Left colon (tissue), 2 donors: ENCODE measurements at places on chromosomes 16 and 17.
A peak's percentile ranks its signal among the peaks of the same experiment; 100 is the strongest.

DNA sequence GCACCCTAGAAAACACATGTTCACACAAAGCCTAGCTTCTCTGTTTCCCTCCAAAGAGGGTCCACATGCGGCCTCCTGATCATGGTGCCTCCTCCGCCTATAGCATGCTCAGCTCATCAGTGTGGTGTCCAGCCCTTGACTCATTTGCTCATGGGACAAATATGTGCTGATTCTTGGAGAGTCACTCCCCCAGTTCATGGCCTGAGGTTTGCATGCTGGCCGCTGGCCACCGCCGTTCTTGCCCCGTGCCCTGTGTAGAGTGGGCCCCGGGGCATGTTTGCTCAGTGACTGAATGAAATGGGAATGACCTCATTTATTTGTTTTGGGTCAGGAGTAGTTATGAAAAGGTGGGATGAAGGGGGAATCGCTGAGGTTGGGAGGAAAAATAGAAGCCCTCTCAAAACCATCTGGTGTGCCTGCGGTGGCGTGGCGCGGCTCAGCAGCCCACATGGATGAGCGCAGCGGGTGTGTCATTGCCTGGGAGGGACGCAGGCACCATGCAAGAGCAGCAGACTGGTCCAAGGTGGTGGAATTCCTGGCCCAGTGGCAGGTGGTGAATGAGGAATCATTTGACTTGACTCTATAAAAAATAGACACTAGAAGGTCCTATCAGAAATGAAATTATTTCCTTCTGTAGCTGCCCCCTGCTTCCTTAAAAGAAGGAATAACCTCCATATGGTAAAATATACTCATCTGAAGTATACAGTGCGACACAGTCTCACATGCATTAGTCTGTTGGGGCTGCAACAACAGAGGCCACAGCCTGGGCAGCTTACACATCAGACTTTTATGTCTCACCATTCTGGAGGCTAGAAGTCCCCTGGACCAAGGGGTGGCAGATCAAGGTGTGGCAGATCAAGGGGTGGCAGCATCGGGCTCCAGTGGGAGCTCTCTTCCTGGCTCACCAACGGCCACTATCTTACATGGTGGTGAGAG lies 31.7 kb downstream of the CRISPLD2 start:
- DNase-seq = no peak

DNA sequence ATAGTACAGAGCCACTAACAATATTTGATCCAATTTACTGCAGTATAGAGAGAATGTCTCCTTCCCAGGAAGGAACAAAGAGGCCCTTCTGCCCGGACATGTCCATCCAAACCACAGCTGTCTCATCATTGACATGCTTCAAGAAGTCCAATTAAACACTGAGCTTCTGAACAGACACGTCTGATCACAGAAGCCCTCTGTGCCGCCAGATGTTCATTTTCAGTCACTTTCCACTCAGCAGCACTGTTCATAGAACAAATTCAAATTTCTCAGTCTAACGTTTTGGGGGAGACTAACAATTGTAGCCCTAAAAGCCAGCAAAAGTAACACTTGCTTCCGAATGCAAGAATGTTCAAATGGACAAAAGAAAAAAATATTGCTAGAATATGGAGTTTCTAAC lies 15.3 kb downstream of the ZC3H7A start:
- DNase-seq = no peak

GRCh38 chr17:63447471-63448009 lies 1.4 kb upstream of the CYB561 start:
- DNase-seq = no peak

DNA sequence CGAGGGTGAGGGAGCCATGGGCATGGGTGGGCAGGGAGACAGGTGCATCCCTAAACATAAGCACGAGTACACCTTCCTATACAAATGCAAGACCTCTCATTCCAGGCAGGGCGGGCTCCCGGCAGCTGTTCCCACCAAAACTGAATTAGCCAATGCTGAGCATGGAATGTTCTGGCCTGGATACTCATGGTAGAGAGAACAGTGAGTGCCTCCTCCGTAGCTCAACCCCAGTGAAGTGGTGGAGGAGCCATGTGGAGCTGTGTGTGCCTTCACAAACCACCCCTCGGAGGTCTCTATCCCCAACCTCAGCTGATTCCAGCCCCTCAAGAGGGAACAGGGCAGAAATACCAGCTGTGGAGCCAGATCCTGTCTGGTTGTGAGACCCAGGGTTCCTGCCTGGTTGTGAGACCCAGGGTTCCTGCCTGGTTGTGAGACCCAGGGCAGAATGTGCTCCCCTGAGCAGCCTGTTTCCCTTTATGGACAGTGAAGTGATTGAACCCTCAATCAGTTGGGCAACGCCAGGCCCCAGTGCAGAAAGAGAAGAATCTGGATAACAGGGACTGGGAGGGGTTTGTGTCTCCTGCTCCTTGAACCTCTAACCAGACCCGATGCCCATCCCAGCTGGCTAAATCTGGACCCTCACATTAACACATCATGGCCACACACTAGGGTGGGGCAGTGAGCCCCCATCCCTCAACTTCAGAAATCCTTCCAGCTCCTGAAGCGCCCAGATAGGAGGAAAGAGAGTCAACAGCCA lies 2.4 kb upstream of the CDH16 start:
- no peak for DNase-seq

- DNase-seq = no peak
These were observed 114.5 kb upstream of the METRNL start for GRCh38 chr17:82964851-82965341.

DNA sequence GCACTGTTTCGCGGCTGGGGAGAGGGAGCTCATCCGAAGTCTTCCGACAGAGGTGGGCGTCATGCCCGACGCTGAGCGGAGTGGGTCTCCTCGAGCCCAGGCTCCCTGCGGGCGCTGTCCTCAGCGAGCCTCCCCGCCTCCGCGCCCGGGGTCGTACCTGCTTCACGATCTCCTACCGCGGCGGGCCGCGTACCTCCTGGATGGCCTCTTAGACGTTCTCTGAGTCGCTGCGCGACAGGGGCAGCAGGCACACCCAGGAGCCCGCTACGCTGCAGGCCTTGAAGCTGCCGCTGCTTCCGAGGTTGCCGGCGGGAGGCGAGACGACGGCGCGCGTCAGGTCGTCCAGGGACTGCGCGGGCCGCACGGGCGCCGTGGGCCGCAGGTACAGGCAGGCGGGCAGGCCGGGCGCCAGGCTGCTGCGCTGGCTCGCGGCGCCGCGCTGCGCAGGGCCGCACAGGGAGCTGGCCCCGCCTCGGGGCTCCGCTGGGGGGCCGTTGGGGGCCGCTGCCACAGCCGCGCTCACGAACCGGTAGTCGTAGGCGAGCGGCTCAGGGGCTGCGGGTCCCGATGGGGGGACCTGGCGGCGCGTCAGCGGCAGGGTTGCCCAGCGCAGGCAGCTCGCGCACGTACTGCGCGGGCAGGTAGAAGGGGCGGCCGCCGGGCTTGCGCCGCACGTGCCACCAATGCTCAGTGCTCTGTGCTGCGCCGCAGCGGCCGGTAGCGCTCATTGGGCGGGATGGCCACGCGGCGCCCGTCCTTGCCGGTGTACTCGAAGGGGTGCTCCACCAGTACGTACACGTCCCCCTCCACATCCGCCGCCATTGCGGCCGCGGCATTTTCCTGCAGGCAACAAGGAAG lies 116.4 kb upstream of the SMURF2 start:
- DNase-seq = peak; percentile 59

GRCh38 chr17:30376621-30377452 lies 1.9 kb upstream of the CPD start:
- DNase-seq = peak; percentile 28

DNA sequence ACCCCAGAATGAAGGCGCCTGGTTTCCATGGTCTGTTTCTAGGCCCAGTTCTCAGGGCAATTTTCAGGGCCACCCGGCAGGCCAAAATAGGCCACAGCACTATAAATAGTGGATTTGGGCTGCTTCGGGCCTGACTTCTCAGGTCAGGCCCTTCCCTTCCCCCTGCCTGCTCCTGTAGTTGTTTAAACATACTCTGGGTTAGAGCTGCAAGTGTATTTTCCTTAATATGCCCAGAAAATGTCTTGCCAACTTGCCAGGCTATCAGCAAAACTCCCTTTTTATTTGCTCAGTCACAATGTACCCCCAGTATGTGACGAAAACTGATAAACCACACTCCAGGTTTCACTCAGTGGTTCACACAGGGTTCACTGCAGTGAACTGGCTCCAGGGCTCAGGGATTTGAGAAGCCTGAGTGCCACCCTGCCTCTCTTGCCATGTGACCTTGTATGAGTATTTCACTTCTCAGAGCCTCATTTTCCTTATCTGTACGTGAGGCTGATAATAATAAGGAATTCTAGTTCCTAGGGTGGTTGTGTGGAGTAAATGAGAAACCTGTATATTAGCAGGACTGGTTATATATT lies 76.5 kb downstream of the GPRC5B start:
- DNase-seq = no peak

DNA sequence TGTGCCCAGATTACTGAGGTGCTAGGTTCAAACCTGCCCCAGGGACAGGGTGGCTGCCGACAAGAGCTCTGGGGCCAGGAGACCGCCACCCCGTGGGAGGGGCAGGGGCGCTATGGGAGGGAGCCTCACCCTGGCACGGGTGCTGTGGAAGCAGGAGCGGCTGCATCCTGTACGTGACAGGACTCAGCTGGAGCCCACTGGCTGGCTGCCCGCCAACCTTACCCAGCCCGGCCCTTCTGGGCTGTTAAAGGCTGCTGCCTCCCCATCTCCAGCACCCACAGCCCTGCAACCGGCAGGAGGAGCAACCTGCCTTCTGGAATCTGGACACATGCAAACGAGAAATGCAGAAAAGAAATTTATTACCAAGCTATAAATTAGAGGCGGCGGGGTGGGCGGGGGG lies 11.2 kb downstream of the PAM16 start:
- peak; percentile 36 for DNase-seq

DNA sequence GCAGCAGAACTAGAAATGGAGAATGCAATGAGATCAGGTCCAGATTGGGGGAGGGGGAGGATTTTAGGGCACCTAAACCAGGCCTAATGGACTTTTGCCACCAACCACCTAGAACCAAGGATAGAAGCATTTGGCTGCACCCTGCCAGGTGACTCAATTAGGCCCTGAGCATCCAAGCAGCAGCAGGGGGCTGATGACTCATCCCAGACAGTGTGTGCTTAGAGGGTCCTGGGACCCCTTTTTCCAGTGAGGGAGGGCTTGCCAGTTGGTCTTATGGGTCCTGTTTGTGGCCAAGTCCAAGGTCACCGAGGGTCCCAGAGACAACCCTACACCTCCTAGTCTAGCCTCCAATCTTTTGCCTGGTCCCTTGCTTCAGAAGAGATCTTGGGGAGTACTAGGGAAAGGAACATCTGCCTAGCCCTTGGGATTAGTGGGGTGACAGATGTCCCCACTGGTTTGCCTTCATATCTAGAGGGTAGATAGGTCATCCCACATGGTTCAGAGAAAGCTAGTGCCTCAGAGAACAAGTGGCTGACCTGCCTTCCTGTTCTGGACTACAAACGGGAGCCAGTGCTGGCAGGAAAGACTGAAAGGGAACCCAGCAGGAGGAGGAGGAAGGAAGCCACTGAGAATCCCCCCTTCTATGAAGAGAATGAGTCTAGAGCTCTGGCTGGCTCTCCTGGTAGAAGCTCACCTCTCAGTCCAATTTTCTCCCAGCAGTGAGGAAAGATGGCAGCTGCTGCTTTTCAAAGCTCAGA lies 1.6 kb upstream of the TBKBP1 start:
- no peak for DNase-seq

- DNase-seq = no peak
These were observed 112.9 kb downstream of the SEC14L1 start for GRCh38 chr17:77253611-77254051.

GRCh38 chr17:38996660-38997337 lies 29.6 kb upstream of the FBXO47 start:
- no peak for DNase-seq

DNA sequence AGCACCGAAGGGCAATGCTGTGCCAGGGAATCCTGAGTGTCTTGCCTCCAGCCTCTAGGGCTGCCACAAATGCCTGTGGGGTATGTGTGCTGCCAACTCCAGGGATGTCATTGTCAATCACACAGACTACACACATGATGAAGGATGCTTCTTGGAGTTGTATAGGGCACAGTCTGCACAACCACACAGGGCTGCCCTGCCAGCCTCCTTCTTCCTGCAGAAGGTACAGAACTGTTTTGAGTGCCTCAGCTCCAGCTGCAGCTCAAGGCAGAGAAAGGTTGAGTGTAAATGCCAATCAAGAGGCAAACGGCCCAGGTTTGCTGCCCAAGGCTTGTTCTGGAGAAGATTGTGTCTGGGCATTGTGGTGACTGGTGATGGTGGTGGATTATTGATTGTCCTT lies 15.6 kb downstream of the SCNN1B start:
- DNase-seq = peak; percentile 27

DNA sequence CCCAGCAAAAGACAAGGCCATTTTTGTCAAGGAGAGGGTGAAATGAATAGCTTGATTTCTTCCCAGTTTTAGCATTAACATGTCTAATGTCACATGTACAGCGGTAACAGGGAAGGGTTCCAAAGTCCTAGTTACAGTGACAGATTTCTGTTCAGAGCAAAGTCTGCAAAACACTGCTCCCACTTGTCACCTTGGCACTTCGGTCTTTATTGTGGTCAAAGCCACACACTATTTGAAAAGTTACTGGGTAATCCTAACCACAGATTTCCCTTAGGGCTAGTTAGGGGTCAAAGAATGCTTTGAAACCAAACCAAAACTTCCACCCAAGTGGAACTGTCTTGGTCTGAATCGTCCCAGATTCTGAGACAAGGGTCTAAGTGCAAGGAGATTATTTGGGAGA lies 455.6 kb downstream of the HS3ST3B1 start:
- no peak for DNase-seq

DNA sequence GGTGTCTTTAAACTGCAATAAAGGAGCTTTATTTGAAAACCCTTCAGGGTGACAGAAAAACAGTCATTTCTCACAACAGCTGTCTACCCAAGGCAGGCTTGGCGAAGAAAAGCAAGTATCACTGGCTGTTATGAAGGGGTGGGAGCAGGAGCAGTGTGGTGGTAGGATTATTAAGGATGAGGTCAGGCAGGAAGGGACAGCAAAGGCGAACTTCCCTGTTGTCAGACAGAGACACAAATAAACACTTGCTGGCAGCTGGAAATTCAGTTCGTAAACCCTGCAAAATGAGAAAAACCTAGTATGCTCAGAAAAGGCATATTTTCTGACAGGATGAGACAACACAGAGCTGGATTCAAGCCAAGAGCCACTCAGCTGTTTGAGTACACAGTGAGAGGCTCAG lies 416.3 kb upstream of the CDH5 start:
- no peak for DNase-seq

GRCh38 chr16:53115047-53115446 lies 60.3 kb downstream of the CHD9 start:
- no peak for DNase-seq
